ENCODE measurements at places on chromosomes 6 and 20. TPM values are rescaled to one million over a fixed set of nuclear protein-coding genes. Genes with fewer than 3 reads are reported as not detected.
A peak's percentile ranks its signal among the peaks of the same experiment; 100 is the strongest.

DNA sequence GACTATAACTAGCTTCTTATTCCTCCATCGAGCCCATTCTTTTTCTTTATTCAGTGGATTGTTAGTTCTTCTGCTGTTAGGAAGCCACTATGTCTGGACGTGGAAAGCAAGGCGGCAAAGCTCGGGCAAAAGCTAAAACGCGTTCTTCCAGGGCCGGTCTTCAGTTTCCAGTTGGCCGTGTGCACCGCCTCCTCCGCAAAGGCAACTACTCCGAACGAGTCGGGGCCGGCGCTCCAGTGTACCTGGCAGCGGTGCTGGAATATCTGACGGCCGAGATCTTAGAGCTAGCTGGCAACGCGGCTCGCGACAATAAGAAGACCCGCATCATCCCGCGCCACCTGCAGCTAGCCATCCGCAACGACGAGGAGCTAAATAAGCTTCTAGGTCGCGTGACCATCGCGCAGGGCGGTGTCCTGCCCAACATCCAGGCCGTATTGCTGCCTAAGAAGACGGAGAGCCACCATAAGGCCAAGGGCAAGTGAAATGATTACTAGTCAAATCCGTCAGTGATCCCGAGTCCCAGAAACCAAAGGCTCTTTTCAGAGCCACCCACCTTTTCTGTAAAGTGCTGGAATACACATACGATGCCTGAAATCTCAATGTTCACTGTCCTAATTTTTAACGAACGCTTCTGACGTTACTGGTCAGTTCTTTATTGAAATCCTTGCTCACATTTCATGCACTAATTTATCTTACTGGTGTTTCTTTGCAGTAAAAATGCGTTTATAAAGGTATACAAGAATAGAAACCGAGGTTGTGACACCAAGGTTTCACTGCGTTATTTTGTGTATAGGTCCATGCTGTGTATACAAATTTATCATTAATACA is 129.9 kb downstream of the HFE start:
- peaks cover 48% of the 10 kb centered on the region for H3K4me1 ChIP-seq
- no peaks in the 10 kb centered on the region for H3K36me3 ChIP-seq
- no peaks in the 10 kb centered on the region for H3K27me3 ChIP-seq
- no peak overlapping the region for H3K4me3 ChIP-seq

- DNase-seq: no peak
- H3K36me3 ChIP-seq: no peaks in the 10 kb centered on the region
- H3K27ac ChIP-seq: no peak overlapping the region
- no peak overlapping the region for H3K4me3 ChIP-seq
- peaks cover 62% of the 10 kb centered on the region for H3K27me3 ChIP-seq
- H3K4me1 ChIP-seq: no peaks in the 10 kb centered on the region
Measured at GRCh38 chr6:168420084-168420483, 20.9 kb upstream of the SMOC2 start.

DNA sequence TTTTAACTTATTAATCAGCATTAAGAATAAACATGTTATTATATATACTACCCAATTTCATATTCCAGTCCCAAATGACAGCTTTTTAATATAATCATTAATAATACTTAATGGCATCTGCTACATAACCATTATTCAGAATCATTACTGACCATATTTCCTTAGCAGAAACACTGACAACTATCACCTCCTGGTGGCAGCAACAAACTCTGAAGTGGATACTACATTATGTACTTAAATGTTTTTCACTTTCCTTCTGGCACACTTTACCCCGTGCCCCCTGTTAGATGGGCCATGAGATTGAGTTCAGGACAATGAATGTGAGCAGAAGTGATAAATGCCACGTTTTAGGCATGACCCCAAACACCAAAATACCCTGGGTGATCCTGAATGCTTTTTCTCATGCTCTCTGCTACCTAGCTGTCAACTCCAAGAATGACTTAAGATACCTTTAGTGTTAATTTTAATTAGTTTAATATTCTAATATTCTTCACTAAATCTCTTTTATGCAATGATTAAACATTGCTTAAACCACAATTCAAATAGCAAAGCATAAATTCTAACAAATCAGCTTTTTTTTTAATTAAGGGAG is 77.1 kb downstream of the LMBRD1 start:
- no peaks in the 10 kb centered on the region for H3K27me3 ChIP-seq
- no peak overlapping the region for H3K4me3 ChIP-seq
- peak; percentile 41 for DNase-seq
- no peaks in the 10 kb centered on the region for H3K4me1 ChIP-seq
- no peak overlapping the region for H3K27ac ChIP-seq

DNA sequence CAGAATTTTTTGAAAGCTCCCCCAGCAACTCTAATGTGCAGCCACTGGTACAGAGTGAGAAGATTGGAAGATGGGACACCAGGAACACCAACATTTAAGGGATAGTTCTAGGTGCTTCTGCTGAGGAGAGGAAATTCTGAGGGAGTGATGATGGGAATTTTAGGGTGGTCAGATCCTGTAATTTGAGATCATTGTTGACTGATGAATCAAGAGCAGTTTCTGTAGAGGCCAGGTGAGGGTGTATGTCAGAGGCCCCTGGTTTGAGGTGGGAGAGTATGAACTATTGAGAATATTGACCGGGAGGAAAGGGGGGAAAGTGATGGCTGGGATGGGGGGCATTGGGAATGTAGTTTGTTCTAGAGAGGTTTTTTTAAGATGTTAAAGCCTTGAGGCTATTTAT is 47.2 kb downstream of the PTPRA start:
- no peak overlapping the region for H3K4me3 ChIP-seq
- no peaks in the 10 kb centered on the region for H3K27me3 ChIP-seq
- peaks cover 19% of the 10 kb centered on the region for H3K4me1 ChIP-seq
- H3K36me3 ChIP-seq: no peaks in the 10 kb centered on the region
- no peak overlapping the region for H3K27ac ChIP-seq

Gene HLA-DPB1
- total RNA-seq: 18.3 TPM

Gene SMOC2
- 0.73 TPM for total RNA-seq

DNA sequence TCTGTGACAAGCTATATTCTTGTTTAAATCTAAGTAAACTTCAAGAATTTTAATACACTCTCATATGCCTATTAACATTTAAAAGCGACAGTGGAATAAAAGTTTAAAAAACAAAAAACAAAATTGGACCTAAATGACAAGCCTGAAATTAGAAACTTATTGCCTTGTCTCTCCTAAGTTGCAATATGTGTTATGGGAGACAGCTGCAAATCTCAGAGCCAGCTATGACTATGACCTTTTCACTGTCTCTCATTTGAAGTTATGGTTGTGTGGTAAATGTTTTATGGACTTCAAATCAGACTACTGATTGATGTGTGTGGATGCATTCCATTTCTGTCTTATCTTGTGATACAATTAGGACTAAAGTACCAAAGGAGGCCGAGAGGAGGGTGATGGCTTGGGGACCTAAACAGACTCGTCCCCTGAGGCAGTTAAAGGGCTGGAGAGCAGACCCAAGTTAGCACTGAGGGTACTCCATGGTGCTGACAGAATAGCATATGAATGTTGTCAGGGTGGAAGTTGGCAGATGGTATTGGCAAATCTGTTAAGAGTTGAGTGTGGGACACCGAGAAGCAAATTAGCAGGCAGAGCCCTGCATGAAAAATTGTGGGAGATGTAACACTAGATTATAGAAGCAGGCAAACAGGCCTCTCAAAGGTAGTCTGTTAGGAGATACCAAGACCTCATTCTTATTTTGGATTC is 930.1 kb upstream of the MAN1A1 start:
- no peak overlapping the region for H3K4me3 ChIP-seq
- DNase-seq: no peak
- no peaks in the 10 kb centered on the region for H3K27me3 ChIP-seq
- no peaks in the 10 kb centered on the region for H3K4me1 ChIP-seq
- no peak overlapping the region for H3K27ac ChIP-seq
- no peaks in the 10 kb centered on the region for H3K36me3 ChIP-seq

DNA sequence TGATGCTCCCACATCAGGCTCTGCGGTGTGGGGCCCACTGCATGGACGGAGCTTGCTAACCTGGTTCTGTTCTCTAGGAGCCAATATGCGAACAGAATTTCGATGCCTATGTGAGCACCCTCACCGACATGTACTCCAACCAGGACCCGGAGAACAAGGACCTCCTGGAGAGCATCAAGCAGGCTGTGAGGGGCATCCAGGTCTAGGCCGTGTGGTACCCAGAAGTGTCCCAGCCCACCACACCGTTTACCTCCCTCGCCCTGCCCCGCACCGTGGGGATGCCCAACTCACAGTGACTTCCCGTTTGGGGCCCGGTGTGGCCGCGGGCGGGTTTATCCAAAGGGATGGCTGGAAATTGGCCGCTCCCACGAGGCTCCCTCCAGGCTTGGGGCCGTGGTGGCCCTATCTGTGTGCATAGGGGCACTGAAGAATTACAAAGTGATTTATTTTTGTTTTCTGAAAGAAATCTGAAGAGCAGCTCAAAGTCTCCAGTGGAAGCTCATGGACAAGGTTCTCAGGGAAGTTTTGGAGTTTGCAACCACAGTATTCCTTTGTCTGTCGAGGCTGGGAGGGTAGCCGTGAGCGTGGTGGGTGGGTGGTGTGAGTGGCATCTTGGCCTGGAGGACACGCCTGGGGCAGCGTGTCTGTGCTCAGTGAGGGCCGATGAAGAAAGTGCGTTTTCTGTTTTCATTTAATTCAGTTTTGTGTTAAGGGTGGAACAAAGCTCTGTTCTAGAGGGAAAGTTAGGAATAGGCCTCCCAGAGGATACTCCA is 15.1 kb upstream of the PCMTD2 start:
- DNase-seq: no peak
- H3K36me3 ChIP-seq: no peaks in the 10 kb centered on the region
- H3K4me1 ChIP-seq: no peaks in the 10 kb centered on the region
- no peak overlapping the region for H3K27ac ChIP-seq

- H3K27ac ChIP-seq: peak overlapping the region; percentile 76
- H3K36me3 ChIP-seq: peaks cover 71% of the 10 kb centered on the region
- peaks cover 60% of the 10 kb centered on the region for H3K4me1 ChIP-seq
- H3K27me3 ChIP-seq: no peaks in the 10 kb centered on the region
Measured at GRCh38 chr20:35661053-35661452, 3.6 kb downstream of the CPNE1 start.

Gene ULBP3
- total RNA-seq: 8.4 TPM

Gene HTR1E
- not detected for total RNA-seq

DNA sequence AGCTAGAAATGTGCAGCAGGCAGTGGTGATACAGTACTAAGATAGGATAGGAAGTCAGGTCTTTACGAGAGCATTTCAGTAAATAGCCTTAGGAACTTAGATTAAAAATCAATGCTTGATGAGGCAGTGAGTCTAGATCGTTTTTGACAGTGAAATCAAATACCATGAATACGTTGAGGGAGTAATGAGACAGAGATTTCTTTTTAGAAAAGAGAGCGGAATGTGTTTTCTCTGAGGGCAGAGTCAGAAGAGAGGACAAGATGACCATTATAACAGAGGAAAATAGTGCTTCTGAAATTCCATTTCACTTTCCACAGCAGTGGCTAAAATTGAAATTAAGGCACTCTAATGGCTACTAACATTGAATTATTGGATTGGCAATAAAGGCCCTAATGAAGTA is 339.6 kb downstream of the UTRN start:
- no peaks in the 10 kb centered on the region for H3K27me3 ChIP-seq
- H3K4me3 ChIP-seq: no peak overlapping the region
- H3K36me3 ChIP-seq: no peaks in the 10 kb centered on the region
- H3K27ac ChIP-seq: no peak overlapping the region

- H3K4me3 ChIP-seq: no peak overlapping the region
- no peaks in the 10 kb centered on the region for H3K36me3 ChIP-seq
- H3K27ac ChIP-seq: no peak overlapping the region
- no peaks in the 10 kb centered on the region for H3K4me1 ChIP-seq
- H3K27me3 ChIP-seq: no peaks in the 10 kb centered on the region
Measured at GRCh38 chr6:164066766-164067165, 652.2 kb downstream of the QKI start.

- no peaks in the 10 kb centered on the region for H3K36me3 ChIP-seq
- H3K27ac ChIP-seq: no peak overlapping the region
- peaks cover 26% of the 10 kb centered on the region for H3K4me1 ChIP-seq
- no peaks in the 10 kb centered on the region for H3K27me3 ChIP-seq
- no peak for DNase-seq
Measured at GRCh38 chr6:56368491-56368890, 121.1 kb upstream of the COL21A1 start.

DNA sequence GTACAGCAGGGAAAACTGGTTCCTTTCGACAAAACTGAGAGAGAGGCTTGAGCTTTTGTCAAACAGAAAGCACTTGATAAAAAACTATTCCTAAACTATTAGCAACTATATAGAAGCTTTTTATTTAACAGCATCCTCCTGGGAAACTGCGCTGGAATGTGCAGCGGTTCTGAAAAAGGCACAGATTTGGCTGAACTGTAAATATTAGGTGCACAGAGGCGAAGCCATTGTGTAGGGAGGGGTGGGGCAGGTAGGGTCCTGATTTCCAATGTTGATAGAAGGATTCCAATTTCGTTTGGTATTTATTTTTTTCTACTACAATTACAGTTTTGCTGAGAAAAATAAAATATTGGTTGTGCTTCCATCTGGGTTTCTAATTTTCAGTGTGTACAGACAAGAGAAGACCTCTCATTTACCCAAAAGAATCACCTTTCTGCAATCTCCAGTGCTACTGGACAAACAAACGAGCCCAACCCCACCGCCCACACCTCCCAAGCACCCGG is 698 bp upstream of the SH3BGRL2 start:
- no peaks in the 10 kb centered on the region for H3K27me3 ChIP-seq
- peaks cover 42% of the 10 kb centered on the region for H3K4me1 ChIP-seq
- peak overlapping the region; percentile 95 for H3K4me3 ChIP-seq
- DNase-seq: no peak
- H3K36me3 ChIP-seq: peaks cover 23% of the 10 kb centered on the region

DNA sequence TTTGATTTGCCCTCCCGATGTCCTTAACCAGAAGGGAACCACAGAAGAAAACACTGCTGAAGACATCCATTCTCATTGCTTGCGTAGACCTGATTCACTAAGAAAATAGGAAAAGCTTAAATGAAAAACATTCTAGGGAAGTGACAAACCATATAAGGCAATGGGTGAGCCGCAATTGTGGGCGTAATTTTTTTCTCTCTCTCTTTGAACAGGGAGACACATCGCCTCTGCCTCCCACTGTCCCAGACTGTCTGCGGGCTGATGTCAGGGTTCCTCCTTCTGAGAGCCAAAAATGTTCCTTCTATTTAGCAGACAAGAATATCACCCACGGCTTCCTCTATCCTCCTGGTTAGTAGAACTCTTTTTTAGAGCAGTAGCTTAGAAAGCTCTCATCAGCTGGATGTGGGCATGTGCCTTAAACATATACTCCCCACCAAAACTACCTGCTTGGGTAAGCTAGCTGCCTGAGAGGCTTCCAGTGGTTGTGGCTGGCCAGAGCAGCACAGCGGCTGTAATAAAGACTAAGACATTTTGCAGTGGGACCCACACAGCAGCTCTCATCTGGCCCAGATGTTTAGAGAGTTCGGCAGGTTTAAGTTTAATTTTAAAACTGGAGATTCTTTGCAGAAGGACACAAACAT is 22.7 kb upstream of the CTAGE9 start:
- DNase-seq: no peak
- no peak overlapping the region for H3K4me3 ChIP-seq
- H3K4me1 ChIP-seq: no peaks in the 10 kb centered on the region
- no peak overlapping the region for H3K27ac ChIP-seq
- no peaks in the 10 kb centered on the region for H3K36me3 ChIP-seq

Gene SOBP
- 1.6 TPM for total RNA-seq

Gene PERP
- total RNA-seq: 103 TPM
